Endodermal cell (in vitro differentiated cells): ENCODE measurements at places on chromosomes 4 and X. TPM values are rescaled to one million over a fixed set of nuclear protein-coding genes. Genes with fewer than 3 reads are reported as not detected.

GABRB1 gene
- total RNA-seq, result not detected in 3 replicates

DNA sequence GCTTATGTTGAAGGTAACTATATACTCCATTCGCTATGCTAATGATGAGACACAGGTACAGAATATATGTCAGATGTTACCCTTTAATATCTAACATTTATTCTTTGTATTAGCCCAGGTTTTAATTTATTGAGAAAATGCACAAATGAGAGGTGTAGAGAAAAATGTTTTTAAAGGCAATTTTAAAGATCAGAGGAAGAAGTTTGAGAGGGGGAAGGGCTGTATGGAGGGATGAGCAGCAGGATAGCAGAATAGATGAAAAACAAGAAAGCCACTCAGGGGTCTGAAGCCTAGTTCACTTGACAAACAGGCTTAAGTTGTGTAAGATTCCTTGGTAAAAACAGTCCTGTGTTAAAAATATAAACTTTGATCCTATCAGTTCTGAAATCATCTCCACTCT is 3.7 kb downstream of the MAB21L2 start:
- H3K27ac ChIP-seq, result no peak overlapping the region
- H3K27me3 ChIP-seq, result peaks cover 58% of the 10 kb centered on the region
- peaks cover 26% of the 10 kb centered on the region for H3K36me3 ChIP-seq

DNA sequence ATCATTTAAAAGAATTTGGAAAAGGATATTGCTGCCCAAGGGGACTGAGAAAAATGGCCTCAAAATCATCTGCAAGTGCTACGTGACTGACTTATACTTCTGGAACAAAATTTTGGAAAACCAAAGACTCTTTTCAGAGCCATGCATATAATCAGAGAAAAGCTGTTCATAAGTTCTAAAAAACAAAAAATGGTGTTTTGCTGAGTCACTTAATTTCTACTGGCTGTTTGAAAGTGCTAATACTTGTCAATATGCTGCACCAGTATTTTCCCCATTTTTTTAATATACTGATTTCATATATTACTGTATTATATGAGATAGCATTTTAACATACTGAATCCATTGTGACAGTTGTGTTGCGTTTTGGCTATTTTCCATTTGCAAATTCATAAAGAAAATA is 61.5 kb upstream of the ZMAT1 start:
- no peak overlapping the region for H3K27ac ChIP-seq
- no peak for DNase-seq
- no peaks in the 10 kb centered on the region for H3K4me1 ChIP-seq
- no peaks in the 10 kb centered on the region for H3K27me3 ChIP-seq
- H3K36me3 ChIP-seq, result no peaks in the 10 kb centered on the region

GRCh38 chrX:135477576-135477975 is 42.9 kb upstream of the INTS6L start:
- no peak overlapping the region for H3K4me3 ChIP-seq
- H3K27ac ChIP-seq, result no peak overlapping the region
- H3K4me1 ChIP-seq, result no peaks in the 10 kb centered on the region
- H3K27me3 ChIP-seq, result no peaks in the 10 kb centered on the region
- DNase-seq, result peak; percentile 79
- H3K36me3 ChIP-seq, result no peaks in the 10 kb centered on the region
